ENCODE measurements at places on chromosomes 3 and 15. TPM values are rescaled to one million over a fixed set of nuclear protein-coding genes. Genes with fewer than 3 reads are reported as not detected.
A peak's percentile ranks its signal among the peaks of the same experiment; 100 is the strongest.

The CCR1 gene
- total RNA-seq = not detected

The MESP2 gene
- total RNA-seq = not detected

The CCR2 gene
- total RNA-seq = not detected

The CLRN1 gene
- total RNA-seq = not detected

The RETNLB gene
- total RNA-seq = not detected

The CEP63 gene
- total RNA-seq = 26.3 TPM

The HYAL2 gene
- 37.0 TPM for total RNA-seq

The C3orf22 gene
- not detected for total RNA-seq

The PTH1R gene
- 12.9 TPM for total RNA-seq

The IL20RB gene
- not detected for total RNA-seq

The PTX3 gene
- total RNA-seq = 51.8 TPM

The LXN gene
- 4.0 TPM for total RNA-seq

The IGSF11 gene
- total RNA-seq = not detected

The ARHGEF26 gene
- total RNA-seq = 5.5 TPM

The CCDC71 gene
- 23.7 TPM for total RNA-seq

The TF gene
- total RNA-seq = 1.9 TPM

The ABCC5 gene
- 39.9 TPM for total RNA-seq

The PRRT3 gene
- 7.9 TPM for total RNA-seq

GRCh38 chr3:140204271-140204984 is 269.4 kb downstream of the CLSTN2 start:
- H3K4me3 ChIP-seq = no peak overlapping the region
- peaks cover 4% of the 10 kb centered on the region for H3K27me3 ChIP-seq
- H3K36me3 ChIP-seq = peaks cover 2% of the 10 kb centered on the region
- H3K4me1 ChIP-seq = no peaks in the 10 kb centered on the region

DNA sequence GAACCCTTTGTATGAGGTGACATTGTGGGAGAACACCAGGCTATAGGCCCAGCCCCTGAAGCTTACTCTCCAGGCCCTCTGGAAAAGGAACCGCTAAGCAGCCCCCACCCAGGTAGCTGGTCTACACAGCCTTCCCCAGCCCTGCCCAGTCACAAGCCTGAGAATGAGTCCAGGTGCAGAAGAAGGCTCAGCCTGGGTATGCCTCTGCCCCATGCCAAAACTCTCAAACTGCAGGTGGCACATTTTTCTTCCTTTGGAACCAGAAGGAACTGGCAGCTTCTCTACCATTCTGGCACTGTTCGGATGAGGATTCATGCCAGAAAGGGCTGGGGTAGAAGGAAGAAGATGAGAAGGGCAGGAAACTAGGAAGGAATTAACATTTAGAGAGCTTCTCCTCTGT is 23.7 kb upstream of the TBC1D21 start:
- no peaks in the 10 kb centered on the region for H3K4me1 ChIP-seq
- DNase-seq = no peak

GRCh38 chr15:25247407-25248038 is 191.3 kb downstream of the UBE3A start:
- no peak overlapping the region for H3K27ac ChIP-seq
- H3K4me3 ChIP-seq = no peak overlapping the region
- no peaks in the 10 kb centered on the region for H3K27me3 ChIP-seq
- no peaks in the 10 kb centered on the region for H3K4me1 ChIP-seq
- H3K36me3 ChIP-seq = no peaks in the 10 kb centered on the region

DNA sequence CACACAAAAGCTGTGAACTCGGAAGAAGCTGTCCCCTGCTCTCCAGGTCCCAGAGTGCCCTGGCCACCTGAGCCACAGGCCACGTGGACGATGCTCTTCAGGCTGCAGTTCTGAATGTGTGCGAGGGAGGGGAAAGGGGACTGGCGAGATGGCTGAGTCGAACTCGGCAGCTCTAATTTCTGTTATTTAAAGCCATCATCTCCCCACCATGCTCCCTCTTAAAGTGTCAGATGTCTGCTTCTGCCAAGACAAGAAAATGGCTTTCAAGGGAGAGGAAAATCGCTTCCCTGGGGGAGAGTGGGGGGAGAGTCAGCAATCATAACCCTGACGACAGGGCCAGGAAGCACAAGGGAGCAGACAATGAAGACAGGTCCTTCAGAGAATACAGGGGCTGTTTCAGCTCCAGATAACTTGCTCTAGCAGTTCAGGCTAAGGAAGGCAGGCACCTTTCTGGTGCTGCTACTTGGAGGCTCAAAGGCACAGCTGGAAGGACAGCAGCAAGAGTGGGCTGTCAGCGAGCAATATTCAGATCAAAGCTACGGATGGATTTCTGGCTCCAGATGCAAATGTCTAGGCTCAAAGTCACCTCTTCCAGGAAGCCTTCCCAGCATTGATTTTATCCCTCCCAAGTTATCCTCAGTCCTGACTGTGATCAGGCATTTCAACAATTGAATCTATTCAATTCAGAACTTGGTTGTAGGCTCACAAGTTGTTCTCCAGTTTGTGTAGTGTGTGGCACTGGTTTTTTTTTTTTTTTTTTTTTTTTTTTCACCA is 15.5 kb upstream of the CCDC33 start:
- H3K27me3 ChIP-seq = peaks cover 19% of the 10 kb centered on the region
- H3K27ac ChIP-seq = no peak overlapping the region
- H3K4me3 ChIP-seq = no peak overlapping the region
- no peak for DNase-seq

- H3K27ac ChIP-seq = no peak overlapping the region
- no peak for DNase-seq
- H3K27me3 ChIP-seq = no peaks in the 10 kb centered on the region
- H3K4me3 ChIP-seq = no peak overlapping the region
Measured at GRCh38 chr15:75727031-75727531, 14.4 kb upstream of the CSPG4 start.

DNA sequence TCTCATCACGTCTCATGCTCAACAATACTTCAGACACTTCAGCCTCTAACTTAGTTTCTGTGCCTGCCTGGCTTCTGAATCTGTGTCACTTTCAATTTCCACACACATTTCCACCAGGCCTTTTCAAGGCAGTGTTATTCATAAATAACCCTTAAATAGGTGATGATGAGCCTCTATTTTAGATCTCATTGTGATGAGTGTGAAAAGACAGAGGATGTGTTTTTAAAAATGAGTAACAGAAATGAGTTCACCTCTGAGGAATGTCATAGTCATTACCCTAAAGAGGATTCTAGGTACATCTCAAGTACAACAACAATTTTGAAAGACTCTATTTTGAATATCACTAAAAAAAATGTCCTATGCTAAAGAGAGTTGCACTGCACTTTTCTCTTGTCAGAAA is 64.6 kb downstream of the STAC start:
- no peaks in the 10 kb centered on the region for H3K4me1 ChIP-seq
- H3K36me3 ChIP-seq = no peaks in the 10 kb centered on the region
- no peaks in the 10 kb centered on the region for H3K27me3 ChIP-seq

GRCh38 chr3:132071043-132071442 is 36.2 kb upstream of the CPNE4 start:
- peaks cover 11% of the 10 kb centered on the region for H3K27me3 ChIP-seq
- H3K36me3 ChIP-seq = no peaks in the 10 kb centered on the region
- no peaks in the 10 kb centered on the region for H3K4me1 ChIP-seq
- no peak overlapping the region for H3K4me3 ChIP-seq
- no peak for DNase-seq

- peaks cover 51% of the 10 kb centered on the region for H3K4me1 ChIP-seq
- DNase-seq = no peak
- H3K36me3 ChIP-seq = no peaks in the 10 kb centered on the region
- peak overlapping the region; percentile 90 for H3K27ac ChIP-seq
- no peaks in the 10 kb centered on the region for H3K27me3 ChIP-seq
Measured at GRCh38 chr15:64247535-64247905, 84.7 kb upstream of the PPIB start.

DNA sequence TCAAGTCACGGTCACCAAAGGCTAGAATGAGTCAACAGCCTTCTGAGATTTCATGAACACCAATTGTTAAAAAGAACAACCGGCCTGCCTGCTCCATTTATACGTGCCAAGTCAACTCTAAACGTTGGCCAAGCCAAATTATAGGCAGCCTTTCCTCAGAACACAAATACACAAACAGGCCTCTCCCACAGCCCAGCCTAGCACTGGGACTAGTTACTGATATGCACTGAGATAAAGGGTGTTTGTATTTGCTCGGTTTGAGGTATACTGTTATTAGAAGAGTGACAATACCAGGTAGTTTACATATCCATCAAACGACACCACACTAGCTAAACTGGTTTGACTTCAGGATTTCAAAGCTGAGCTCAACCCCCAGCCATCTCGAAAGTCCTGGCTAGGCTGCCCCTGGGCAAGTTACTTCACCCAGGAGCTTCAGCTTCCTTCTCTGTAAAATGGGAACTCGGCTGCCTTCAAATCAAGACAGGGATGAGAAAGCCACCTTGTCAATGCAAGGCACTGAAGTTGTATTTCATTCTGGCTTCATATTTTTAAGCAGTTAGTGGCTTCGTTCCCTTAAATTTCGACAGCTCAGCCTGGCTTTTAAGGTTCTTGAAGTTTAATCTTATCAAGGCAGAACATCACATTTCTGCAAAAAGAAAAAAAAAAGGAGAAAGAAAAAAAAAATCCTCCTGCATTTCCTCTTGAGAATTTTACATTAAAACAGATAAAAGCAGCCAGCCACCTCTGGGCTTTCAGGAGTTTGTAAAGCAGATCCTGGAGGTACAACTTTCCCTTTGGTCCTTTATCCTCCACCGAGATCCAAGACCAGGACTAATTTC is 4.0 kb downstream of the TLE3 start:
- H3K27me3 ChIP-seq = no peaks in the 10 kb centered on the region
- peaks cover 33% of the 10 kb centered on the region for H3K4me1 ChIP-seq
- peaks cover 22% of the 10 kb centered on the region for H3K36me3 ChIP-seq
- no peak overlapping the region for H3K4me3 ChIP-seq

- H3K27me3 ChIP-seq = no peaks in the 10 kb centered on the region
- no peak for DNase-seq
- peaks cover 12% of the 10 kb centered on the region for H3K4me1 ChIP-seq
Measured at GRCh38 chr3:58835086-58835485, 168.5 kb upstream of the FAM3D start.

GRCh38 chr3:152780553-152780952 is 54.4 kb upstream of the P2RY1 start:
- H3K27ac ChIP-seq = no peak overlapping the region
- H3K4me3 ChIP-seq = no peak overlapping the region
- no peaks in the 10 kb centered on the region for H3K27me3 ChIP-seq
- no peak for DNase-seq

DNA sequence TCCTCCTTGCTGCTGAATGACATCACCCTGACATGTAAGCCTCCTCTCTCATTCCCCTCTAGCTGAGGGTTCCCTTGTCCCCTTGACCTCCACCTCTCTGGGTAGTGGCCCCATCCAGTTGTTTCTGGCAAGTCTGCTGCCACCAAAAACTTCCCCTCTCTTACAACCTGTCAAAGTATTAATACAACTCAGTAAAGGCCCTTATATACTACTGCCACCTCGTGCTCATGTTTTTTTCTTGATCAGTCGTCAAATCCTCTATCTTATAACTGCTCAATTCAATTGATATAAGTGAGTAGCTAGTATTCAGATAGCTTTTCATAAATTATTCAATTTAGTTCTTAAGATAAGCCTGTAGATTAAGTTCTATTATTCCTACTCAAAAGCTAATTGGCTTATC is 249.6 kb downstream of the MBNL1 start:
- H3K27ac ChIP-seq = no peak overlapping the region
- DNase-seq = no peak
- no peaks in the 10 kb centered on the region for H3K36me3 ChIP-seq
- no peak overlapping the region for H3K4me3 ChIP-seq
- H3K4me1 ChIP-seq = peaks cover 4% of the 10 kb centered on the region
- H3K27me3 ChIP-seq = no peaks in the 10 kb centered on the region

DNA sequence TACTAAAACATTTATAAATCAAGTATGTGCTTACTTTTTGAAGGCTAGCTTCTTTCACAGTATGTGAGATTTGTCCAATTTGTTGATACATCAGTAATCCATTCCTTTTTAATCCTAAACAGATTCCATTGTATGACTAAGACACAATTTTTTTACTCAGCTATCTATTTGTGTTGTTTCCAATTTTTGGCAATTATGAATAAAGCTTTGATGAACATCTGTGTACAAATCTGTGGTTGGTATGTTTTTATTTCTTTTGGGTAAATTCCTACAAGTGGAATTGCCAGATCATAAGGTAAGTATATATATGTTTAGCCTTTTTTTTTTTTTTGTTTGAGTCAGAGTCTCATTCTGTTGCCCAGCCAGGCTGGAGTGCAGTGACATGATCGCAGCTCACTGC is 56.2 kb upstream of the VEPH1 start:
- H3K27me3 ChIP-seq = peaks cover 46% of the 10 kb centered on the region
- no peak overlapping the region for H3K4me3 ChIP-seq
- no peak overlapping the region for H3K27ac ChIP-seq
- DNase-seq = no peak

- H3K4me1 ChIP-seq = peaks cover 4% of the 10 kb centered on the region
- no peaks in the 10 kb centered on the region for H3K36me3 ChIP-seq
- DNase-seq = no peak
- H3K27ac ChIP-seq = no peak overlapping the region
Measured at GRCh38 chr3:13879102-13879945, 547 bp downstream of the WNT7A start.

DNA sequence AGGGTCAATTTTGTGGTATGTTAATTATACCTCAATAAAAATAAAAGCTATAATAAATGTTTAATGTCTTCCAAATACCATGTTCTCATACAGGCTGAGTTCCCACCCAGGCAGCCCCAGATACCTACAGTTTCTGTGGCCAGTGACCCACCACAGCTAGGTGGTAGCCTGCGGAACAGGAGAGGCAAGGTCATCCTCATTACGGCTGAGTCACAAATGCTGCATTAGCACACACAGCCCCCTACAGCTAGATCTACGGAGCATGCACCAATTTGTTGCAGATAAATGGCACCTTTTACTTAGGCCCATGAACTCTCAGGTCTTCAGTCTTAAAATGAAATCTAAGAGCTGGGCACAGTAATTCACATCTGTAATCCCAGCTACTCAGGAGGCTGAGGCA is 5.1 kb downstream of the SPATA12 start:
- no peaks in the 10 kb centered on the region for H3K27me3 ChIP-seq
- no peak overlapping the region for H3K27ac ChIP-seq
- no peak for DNase-seq
- H3K36me3 ChIP-seq = no peaks in the 10 kb centered on the region
- H3K4me1 ChIP-seq = peaks cover 11% of the 10 kb centered on the region
- H3K4me3 ChIP-seq = no peak overlapping the region

GRCh38 chr3:196232882-196233251 is 16.5 kb downstream of the SLC51A start:
- peaks cover 7% of the 10 kb centered on the region for H3K4me1 ChIP-seq
- no peak for DNase-seq
- H3K27ac ChIP-seq = no peak overlapping the region
- H3K27me3 ChIP-seq = no peaks in the 10 kb centered on the region
- peaks cover 31% of the 10 kb centered on the region for H3K36me3 ChIP-seq
- H3K4me3 ChIP-seq = no peak overlapping the region

- H3K27me3 ChIP-seq = no peaks in the 10 kb centered on the region
- no peak overlapping the region for H3K4me3 ChIP-seq
- H3K27ac ChIP-seq = no peak overlapping the region
Measured at GRCh38 chr3:45557886-45558285, 36.7 kb upstream of the LIMD1 start.

GRCh38 chr3:43004282-43004681 is 25.2 kb downstream of the GASK1A start:
- no peaks in the 10 kb centered on the region for H3K4me1 ChIP-seq
- H3K4me3 ChIP-seq = no peak overlapping the region

GRCh38 chr3:111850537-111850936 is 8.5 kb upstream of the PHLDB2 start:
- H3K27ac ChIP-seq = peak overlapping the region; percentile 44
- peaks cover 29% of the 10 kb centered on the region for H3K4me1 ChIP-seq
- no peaks in the 10 kb centered on the region for H3K36me3 ChIP-seq
- no peak for DNase-seq
- no peaks in the 10 kb centered on the region for H3K27me3 ChIP-seq

- H3K36me3 ChIP-seq = no peaks in the 10 kb centered on the region
- H3K27ac ChIP-seq = no peak overlapping the region
- peaks cover 40% of the 10 kb centered on the region for H3K4me1 ChIP-seq
- H3K4me3 ChIP-seq = no peak overlapping the region
- no peak for DNase-seq
Measured at GRCh38 chr3:49668861-49669260, 5.3 kb upstream of the APEH start.
